Gastrocnemius medialis (tissue), 4 donors: ENCODE measurements at places on chromosomes 16 and 17.

GRCh38 chr16:55876854-55877253 lies 1.7 kb upstream of the CES5A start:
- no peak for DNase-seq

- DNase-seq: no peak
These were observed 172.9 kb downstream of the STX8 start for GRCh38 chr17:9402590-9403199.

DNA sequence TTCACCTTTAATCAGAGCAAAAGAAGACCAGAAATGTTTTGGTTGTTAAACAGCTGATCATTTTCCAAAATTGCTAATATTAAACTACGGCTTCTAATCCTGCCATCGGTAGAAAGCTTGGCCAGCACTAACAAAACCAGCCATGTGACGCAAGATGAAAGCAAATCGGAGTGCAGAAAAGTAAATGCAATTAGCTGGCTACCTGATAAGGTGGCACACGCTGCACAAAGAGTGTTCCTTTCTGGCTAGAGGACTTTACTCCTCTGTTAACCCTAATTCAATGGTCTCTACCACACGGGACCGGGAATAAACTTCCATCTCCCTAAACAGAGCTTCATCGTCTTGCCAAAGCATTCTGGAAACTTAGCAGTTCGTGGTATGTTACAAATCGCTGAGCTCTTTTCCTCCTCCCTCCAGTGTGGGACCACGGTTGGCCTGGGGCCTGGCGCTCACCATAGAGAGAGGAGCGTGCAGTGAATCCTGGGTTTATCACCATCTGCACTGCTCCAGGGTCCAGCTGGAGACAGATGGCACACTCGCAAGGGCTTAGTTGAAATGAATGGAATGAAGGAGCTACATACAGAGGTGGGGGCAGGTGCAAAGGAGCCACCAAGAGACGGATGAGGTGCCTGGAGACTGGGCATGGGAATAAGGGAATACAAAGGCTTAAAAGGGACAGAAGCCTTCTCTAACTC lies 10.1 kb upstream of the COG1 start:
- no peak for DNase-seq

GRCh38 chr17:76090517-76091129 lies 11.6 kb downstream of the ZACN start:
- DNase-seq: no peak

DNA sequence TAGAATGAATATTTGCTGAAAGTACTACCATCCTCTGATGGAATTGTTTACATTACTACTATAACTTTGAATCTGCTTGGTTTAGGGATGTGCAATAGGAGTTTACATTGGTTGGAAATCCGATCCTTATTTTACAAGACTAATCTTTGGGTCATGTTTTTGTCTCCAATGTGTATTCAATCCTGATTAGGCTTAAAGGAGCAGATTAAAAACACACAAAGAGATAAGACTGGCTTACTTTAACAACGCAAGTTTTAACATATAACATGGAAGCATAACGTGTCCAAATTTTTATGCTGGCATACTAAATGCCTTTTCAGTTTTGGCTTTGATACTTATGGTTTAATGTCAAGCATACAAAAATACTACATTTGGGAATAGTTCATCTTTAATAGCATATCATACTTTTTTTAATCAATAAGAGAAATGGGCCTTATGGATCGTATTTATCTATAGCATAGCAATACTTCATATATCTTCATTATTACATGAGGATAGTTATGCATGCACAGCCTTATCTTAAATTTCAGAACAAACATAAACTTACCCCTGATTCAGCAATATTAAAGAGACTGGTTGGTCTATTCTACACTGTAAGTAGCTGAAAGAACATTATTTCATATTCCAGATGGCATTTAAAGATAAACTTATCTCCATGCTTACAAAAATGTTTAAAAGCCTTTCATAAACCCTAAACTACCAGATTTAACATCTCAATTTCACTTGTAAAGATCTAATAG lies 69.9 kb upstream of the NACA2 start:
- DNase-seq: no peak

DNA sequence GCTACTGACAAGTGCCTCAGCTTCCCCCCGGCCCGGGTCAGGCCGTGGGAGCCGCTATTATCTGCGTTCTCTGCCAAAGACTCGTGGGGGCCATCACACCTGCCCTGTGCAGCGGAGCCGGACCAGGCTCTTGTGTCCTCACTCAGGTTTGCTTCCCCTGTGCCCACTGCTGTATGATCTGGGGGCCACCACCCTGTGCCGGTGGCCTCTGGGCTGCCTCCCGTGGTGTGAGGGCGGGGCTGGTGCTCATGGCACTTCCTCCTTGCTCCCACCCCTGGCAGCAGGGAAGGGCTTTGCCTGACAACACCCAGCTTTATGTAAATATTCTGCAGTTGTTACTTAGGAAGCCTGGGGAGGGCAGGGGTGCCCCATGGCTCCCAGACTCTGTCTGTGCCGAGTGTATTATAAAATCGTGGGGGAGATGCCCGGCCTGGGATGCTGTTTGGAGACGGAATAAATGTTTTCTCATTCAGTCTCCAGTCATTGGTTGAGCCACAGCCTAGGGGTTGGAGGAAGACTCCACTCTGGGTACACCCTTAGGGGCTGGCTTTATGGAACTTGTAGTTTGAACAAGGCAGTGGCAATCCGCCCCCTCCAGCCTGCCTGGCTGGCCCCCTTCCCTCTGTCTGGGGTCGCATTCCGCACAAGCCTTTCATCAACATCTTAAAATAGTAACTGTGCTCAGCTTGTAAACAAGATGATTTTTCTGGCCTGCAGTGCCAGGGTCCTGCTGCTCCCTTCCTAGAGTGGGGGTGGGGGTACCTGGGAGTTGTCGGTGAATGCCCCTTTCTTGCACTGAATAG lies 4.1 kb downstream of the SYNGR2 start:
- peak; percentile 41 for DNase-seq

DNA sequence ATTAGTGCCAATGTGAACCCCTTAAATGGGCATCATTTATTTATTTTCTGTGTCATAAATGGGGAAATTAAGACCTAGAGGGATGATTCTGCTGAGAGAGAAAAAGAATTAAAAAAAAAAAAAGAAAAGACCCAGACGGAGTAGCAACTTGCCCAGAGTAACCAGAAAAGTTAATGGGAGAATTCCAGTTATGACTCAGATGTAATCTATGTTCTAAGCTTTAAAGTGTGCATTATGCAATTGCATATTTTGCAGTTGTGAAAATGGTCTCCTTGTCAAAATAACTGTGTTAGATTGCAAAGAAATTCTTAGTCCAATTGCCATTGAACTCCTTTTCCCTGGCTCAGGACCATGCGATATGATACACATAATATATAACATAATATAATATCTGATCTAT lies 38.6 kb upstream of the TBX2 start:
- no peak for DNase-seq
